Omental fat pad (tissue), 4 donors: ENCODE measurements at places on chromosomes 12 and 14. TPM values are rescaled to one million over a fixed set of nuclear protein-coding genes. Genes with fewer than 3 reads are reported as not detected.

Gene SAMD4A
- 116 TPM for total RNA-seq

Gene OR6C2
- total RNA-seq = not detected

Gene GPRC5A
- total RNA-seq = 13.2 TPM

DNA sequence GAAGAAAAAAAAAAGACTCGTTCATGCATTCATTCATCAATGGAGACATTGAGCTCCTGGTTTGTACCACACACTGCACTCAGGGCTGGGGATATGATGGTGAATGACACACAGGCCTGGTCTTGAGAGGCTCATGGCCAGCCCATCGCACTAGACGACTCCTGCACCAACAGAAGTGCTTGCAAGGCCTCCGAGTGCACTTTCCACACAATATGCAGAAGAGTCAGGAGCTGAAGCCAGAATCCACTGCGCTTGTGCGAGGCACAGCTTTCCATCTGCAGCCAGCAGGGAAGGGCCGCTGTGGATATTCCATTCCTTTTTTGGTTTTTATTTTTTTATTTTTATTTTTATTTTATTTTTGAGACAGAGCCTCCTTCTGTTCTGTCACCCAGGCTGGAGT is 192.4 kb downstream of the DICER1 start:
- no peak for DNase-seq

- no peak for DNase-seq
Measured at GRCh38 chr14:81511111-81511904, 22.3 kb downstream of the SEL1L start.

DNA sequence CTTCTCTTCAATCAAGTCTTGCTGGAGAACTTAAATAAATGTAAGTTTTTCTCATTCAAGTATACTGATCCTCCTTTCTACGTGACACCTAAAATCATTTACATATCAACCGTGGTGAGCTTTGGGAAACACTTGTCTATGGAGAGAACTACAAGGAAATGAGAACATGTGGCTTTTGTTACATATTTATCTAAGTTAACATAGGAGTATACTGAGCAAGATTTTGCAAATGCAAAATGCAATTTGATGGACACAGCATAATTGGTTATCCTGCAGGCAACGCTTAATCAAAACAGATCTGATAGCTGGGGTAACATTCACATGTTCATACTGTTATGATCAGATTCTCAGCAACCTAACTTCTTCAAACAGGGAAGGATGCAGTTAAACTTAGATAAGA is 376.3 kb downstream of the TMEM132D start:
- no peak for DNase-seq

DNA sequence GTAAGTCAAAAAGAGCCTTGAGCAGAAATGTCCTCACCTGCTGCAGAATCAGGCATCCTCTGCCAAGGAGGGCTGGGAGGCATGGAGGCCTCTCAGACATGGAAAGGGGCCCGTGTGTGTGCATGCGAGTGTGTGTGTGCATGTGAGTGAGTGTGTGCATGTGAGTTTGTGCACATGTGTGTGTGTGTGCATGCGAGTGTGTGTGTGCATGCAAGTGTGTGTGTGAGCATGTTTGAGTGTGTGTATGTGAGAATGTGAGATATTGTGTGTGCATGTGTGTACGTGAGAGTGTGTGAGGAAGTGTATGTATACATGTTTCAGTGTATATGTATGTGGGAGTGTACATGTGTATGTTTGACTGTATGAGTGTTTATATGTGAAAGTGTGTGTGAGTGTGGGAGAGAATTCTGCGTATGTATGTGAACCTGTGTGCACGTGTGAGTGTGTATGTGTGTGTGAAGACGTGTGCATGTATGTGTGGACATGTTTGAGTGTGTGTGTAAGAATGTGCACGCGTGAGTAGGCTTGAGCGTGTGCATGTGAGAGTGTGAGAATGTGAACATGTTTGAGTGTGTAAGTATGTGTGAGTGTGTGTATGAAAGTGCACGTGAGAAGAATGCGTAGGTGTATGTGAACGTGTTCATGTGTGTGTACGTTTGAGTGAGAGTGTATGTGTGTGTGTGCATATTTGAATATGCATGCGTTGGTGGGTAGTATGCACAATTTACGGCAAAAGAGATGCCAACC is 90.8 kb downstream of the TBX5 start:
- DNase-seq = no peak

- DNase-seq = no peak
Measured at GRCh38 chr14:50001999-50002925, 109.4 kb downstream of the ARF6 start.

GRCh38 chr14:87065366-87065765 is 927.6 kb downstream of the GALC start:
- no peak for DNase-seq

DNA sequence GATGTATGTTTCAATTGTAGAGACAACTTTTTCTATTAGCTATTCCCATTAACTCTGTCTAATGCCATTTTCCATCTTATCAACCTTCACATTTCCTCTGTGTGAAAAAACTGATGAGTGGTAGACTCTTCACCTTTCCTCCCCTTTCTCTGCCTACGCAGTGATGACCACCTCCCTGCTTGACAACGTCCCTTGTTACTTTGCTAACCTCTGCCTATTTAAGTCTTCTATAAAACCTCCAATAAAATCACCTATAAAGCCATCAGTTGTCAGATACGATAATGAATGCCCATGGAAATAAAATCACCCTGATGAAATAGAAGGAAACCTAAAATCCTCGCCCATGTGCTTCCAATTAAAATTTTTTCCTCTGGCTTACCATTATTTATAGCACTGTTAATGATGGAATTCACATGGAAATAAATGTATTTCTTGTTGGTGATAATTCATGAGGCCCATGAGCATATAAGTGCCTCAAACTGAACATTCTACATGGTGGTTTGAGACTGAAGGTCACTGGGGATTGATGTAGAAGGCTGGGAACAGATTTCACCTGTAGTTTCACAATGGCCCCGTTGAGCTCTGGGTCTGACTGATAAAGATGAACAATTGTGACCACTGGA is 1454.0 kb upstream of the SEL1L start:
- DNase-seq = no peak

DNA sequence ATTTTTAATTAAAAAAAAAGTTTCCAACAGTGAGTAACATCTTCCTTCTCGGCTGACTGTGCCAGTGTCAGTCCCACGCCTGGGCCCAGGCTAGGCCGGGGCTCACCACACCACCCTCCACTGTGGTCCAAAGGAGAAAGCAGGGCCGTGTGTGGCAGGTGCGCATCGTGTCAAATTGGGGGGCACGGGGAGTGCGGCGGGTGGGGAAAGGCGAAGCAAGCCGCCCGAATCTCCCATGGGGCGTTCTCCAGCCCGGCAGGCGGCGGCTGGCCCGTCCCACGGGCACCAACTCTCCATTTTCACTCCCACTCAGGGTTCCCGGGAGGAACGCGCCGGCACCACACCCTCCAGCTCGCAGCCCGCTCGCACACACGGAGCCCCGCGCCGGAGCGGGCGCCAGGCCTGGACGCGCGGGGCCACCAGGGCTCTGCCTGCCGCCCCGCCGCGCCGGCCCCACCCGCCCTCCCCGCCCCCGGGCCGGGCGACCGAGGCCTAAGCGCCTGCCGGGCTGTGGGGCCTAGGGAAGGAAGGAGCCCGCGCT is 604 bp downstream of the EEA1 start:
- DNase-seq = peak; percentile 25

DNA sequence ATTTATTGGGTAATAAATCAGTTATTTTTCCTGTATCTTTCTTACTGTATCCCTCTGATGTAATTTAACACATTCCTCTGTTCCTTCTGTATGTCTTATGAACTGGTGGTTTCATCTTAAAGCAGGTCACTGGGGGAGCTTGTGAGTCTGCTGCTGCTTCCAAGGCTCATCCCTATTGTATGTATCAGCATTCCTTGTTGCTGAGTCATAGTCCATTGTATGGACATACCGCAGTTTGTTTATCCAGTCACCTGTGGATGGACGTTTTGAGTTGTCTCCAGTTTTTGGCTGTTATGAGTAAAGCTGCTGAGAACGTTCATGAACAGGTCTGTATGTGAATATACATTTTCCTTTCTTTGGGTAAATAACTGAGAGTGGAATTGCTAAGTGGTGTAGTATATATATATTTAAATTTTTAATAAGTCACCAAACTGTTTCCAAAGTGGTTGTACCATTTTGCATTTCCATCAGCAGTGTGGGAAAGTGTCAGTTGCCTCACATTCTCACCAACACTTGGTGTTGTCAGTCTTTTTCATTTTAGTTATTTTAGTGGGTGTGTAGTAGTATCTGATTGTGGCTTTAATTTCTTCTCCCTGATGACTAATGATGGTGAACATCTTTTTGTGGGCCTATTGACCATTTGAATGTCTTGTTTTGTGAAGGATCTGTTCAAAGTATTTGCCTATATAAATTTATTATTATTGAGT is 82.7 kb downstream of the BEGAIN start:
- DNase-seq = no peak

DNA sequence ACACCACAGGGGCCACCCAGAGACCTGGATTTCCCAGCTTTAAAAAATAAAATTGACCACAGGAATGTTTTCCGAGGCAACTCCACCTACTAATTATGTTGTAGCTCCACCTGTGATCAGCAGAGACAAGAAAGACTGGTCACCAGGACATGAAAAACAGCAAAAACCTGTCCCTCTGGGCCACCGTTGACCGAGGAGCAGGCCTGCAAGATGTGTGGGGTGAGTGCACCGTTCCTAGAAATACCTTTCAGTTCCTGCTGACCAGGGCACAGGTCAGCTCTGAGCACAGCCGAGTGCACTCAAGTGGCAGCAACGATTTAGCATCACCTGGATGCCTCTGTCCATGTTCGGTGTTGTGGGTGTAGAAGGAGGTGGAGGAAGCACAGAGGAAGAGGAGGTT is 16.9 kb downstream of the FZD10 start:
- no peak for DNase-seq

DNA sequence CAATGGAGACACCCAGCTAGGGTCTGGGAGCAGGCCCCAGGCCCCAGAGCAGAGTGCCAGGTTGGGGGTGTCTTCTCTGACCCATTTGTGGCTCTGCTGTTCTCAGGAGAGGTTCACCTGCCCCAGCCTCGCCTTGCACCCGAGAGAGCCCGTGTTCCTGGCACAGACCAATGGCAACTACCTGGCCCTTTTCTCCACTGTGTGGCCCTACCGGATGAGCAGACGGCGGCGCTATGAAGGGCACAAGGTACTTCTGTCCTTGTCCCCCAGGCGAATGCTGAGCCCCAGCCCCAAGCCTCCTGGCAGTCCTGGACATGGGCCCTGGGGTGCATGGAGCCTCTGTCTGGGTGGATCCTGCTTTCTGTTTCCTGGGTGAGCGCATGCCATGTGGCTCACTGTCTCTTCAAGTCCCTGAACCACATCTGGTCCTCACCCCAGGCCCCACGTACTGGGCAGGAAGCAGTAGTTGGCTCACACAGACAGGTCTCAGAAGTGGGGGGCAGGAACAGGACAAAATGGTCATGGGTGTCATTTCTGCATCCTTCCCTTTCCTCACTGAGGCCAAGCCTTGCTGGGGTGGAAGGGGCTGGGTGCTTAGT is 58.2 kb downstream of the BEGAIN start:
- DNase-seq = no peak

DNA sequence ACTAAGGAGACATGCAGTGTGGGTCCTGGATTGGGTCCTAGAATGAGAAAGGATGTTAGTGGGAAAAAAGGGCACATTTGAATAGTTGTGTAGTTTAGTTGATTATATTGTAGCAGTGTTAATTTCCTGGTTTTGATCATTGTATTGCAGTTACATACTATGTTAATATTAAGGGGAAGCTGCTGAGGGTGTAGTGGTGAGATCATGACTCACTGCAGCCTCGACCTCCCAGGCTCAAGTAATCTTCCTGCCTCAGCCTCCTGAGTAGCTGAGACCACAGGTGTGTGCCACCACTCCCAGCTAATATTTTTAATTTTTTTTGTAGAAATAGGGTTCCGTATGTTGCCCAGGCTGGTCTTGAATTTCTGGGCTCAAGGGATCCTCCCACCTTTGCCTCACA is 21.7 kb downstream of the BORCS5 start:
- no peak for DNase-seq
